Sciatic nerve (tissue), 2 donors: ENCODE measurements at places on chromosomes 7 and 10.
A peak's percentile ranks its signal among the peaks of the same experiment; 100 is the strongest.

DNA sequence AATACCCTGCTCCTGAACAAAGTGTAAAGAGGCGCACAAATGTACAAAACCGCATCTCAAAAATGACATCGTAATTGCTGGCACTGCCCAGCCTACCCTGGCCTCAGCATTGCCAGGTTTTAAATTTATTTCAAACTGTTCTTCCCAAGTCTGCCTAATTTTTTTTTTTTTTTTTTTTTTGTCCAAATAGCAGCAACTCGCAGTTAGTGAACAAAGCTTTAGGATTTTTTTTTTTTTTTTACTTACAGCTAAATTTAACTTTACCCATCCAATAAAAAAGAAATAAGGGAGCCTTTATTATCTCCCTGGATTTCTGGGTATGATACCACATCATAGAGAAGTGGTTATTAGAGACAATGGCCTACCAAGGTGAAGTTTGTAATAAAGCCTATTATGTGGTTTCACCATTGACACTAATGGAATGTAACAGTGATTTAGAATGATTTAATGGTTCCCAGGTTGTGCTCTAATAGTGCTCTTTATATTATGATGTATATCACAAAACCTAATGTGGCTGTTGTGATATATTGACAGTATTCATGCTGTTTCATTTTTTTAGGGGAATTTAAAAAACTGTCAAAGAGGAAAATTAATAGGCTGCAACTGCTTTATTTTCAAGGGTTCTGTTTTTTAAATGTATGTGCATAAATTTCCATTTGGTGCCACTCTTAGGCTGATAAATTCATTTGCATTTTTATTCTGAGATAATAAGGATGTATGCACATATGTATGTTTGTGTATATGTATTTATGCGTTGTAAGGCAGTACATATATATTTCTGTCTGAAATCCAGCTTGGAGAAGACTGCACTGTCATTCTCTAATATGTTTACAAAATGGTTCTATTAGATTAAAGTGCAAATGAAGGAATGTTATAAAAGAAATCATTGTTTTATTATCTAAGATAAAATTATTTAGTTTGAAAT lies 309.0 kb downstream of the TFEC start:
- DNase-seq = no peak

- DNase-seq = no peak
Measured at GRCh38 chr10:116637830-116638229, 17.1 kb downstream of the PNLIPRP2 start.

- DNase-seq = no peak
Measured at GRCh38 chr7:131071786-131072504, 255.7 kb upstream of the MKLN1 start.

DNA sequence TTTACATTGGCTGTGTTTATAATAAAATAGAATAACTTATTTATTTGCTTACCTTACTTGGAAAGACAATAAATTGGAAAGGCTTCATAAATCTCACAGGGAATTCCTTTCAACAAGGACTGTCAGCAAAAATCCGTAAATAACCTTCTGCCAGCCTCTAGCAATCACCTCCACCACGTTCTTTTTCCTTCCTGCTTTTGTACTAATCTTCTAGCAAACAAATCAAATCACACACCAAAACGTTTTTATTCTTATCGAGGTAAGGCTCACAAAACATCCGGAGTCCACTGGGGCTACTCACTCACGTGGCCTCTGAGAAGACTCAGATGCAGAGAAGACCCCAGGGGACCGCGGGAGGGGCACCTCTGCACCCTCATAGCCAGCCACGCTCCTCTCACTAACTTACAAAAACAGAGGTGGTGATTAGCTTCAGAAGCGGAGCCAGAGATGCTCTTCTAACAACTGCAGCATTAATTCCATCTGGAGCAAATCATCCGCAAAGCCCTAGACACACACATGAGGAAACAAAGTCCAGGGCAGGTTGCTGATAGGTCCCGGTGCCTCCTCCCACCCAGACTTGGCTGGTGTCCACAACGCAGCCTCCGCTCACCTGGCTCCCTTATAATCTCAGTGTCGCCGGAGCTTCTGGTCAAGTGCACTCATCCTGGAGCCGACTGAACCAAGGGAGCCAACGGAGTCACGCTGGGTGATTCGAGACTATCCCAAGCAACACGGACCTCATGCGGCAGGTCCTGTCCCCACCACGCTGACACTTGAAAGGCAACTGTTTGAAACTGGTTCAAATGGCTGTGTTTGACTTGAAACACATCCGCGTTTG lies 22.5 kb downstream of the CTBP2 start:
- DNase-seq = no peak

DNA sequence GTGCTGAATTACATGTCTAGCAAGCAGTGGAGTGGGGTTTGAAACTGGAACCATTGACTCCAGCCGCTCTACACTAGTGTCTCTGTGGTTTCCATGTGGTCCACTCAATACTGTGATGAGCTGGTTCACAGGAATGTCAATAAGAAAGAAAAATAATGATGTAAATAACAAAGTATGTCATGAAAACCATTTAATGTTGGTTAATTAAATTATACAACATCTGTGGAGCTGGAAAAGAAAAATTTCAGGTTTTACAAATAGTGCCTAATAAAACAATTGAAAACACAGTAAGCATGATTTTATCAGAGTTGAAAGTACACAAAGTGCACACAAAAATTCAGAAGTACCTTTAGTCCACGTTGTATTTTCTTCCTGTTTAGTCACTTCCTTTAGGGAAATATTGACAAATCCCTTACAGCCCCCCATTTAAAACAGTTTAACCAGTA lies 28.7 kb upstream of the NAMPT start:
- DNase-seq = no peak

DNA sequence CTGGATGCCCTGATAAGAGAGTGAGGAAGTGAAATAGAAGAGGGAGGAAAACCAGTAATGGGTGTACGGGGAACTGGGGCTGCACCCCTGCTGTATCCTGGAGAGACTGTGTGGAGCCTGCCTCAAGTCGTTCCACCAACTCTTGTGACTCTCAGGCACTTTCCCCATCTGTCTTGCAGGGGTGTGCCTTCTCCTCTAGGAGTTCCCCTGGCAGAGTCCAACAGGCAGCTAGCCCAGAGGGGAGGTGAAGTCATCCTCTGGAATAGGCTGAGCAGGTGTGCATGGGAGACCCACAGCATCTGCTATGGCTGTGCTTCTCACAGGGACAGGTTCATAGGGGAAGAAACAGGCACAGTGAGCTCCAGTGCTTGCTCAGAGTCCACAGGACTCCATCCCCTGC lies 46.8 kb downstream of the WIPF3 start:
- no peak for DNase-seq

GRCh38 chr10:57992321-57993077 lies 275.2 kb downstream of the IPMK start:
- no peak for DNase-seq

GRCh38 chr7:27834179-27834921 lies 94.4 kb downstream of the TAX1BP1 start:
- no peak for DNase-seq

- no peak for DNase-seq
Measured at GRCh38 chr7:1290026-1290678, 57.5 kb downstream of the UNCX start.

- DNase-seq = no peak
Measured at GRCh38 chr10:97788552-97789442, 17.0 kb upstream of the SFRP5 start.

- no peak for DNase-seq
Measured at GRCh38 chr7:140232957-140233917, 56.5 kb upstream of the KDM7A start.

GRCh38 chr10:15208221-15208620 lies 39.7 kb upstream of the NMT2 start:
- DNase-seq = no peak

GRCh38 chr10:132811891-132812481 lies 26.0 kb upstream of the NKX6-2 start:
- peak; percentile 44 for DNase-seq

GRCh38 chr7:81789406-81790119 lies 19.7 kb upstream of the HGF start:
- no peak for DNase-seq
